ENCODE measurements at places on chromosomes 2 and 18. TPM values are rescaled to one million over a fixed set of nuclear protein-coding genes. Genes with fewer than 3 reads are reported as not detected.

DNA sequence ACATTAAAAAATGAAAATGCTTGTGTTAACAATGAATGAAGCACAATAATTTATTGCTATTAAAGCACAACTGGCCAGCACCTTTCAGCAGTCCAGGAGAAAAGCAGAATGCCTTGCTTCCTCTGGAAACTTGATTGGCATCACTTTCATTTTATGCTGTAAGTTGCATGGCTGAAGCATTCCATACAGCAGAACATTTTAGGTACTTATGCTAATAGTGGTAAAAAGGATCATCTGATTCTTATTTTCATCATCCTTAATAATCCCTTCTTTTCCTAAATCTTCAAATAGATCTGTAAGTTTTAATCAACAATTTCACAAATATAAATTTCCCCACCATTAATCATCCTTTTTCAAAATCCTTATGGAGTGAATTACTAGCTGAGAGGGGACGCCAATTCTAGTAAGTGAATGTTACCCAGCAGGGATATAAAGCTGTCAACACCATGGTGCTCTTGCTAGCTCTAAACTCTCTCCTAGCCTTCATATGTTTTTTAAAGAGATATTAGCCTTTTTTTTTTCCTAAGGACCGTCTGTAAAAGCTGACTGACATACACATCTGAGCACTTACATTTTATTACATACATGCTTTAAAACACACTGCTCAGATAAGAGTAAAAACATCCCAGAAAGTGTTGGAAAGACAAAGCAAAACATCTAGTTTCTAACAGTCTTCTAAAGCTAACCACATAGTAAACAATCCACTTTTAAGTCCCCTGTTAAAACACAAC lies 5.3 kb downstream of the SATB2 start:
- DNase-seq, result no peak

- DNase-seq, result no peak
Measured at GRCh38 chr2:32958821-32959220, 12.1 kb downstream of the LTBP1 start.

- no peak for DNase-seq
Measured at GRCh38 chr2:240238201-240238600, 97.7 kb upstream of the OTOS start.

DNA sequence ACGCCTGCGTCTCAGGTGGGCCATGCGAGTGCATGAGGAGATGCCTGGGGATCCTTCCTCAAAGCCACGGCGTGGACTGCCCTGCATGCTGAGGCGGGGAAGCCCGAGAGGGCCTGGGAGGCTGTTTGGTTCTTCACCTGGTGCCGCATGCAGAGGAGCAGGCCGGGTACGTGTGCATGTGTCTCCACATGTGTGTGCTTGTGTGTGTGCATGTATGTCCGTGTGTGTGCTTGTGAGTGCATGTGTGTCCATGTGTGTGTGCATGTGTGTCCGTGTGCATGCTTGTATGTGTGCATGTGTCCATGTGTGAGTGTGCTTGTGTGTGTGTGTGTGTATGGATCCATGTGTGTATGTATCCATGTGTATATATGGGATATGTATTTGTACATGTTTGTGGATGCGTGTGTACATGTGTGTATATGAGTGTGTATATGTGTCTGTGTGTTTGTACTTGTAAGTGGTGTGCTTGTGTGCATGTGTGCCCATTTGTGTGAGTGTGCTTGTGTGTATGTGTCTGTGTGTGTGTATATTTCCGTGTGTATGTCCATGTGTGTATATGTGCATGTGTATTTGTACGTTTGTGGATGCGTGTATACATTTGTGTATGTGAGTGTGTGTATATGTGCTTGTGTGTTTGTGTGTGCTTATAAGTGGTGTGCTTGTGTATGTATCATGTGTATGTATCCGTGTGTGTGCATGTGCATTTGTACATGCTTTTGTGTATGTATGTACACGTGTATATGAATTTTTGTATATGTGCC lies 79.0 kb downstream of the PTGR3 start:
- DNase-seq, result no peak

The CD226 gene
- total RNA-seq, result 56.2 TPM

- DNase-seq, result no peak
Measured at GRCh38 chr2:158125756-158126498, 24.3 kb downstream of the UPP2 start.

The GALNT13 gene
- total RNA-seq, result not detected

The SCG2 gene
- total RNA-seq, result not detected
